ENCODE measurements at places on chromosomes 3 and 15.
A peak's percentile ranks its signal among the peaks of the same experiment; 100 is the strongest.

DNA sequence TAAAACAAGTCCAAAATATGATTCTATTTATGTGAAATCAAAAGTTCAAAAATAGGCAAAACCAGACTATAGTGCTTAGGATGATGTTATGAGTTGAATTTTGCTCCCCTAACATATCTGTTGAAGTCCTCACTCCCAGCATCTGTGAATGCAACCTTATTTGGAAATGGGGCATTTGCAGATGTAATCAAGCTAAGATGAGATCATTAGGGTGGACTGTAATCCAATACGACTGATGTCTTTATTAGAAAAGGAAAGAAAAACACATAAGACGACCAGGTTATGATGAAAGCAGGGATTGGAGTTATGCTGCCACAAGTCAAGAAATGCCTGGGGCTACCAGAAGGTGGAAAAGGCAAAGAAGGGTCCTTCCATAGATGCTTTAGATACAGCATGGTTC lies 110.5 kb upstream of the CCDC39 start:
- no peak for DNase-seq

- no peak for DNase-seq
Observed at GRCh38 chr3:148532326-148532725, 165.4 kb upstream of the AGTR1 start.

DNA sequence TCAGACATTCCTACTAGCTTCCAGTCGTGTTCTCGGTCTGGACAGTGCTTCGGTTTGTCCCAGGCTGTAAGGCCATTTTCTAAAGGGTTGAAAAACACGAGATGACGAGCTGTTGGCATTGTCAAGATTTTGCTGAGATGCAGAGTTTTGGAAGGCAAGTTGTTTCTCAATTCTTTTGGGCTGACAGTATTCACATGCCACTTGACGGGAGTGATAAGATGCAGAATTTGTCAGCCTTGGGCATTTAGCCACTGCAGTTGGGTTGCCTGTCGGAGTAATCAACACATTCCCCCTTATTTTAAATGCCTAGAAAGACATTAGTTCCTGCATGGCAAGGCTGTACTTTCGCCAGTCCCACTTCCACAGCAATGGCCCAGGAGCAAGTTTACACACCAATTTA lies 245.2 kb downstream of the NR1D2 start:
- no peak for DNase-seq

- no peak for DNase-seq
Observed at GRCh38 chr3:130654091-130654490, 92.5 kb downstream of the PIK3R4 start.

GRCh38 chr3:103705641-103706040 lies 1270.8 kb downstream of the ZPLD1 start:
- no peak for DNase-seq

DNA sequence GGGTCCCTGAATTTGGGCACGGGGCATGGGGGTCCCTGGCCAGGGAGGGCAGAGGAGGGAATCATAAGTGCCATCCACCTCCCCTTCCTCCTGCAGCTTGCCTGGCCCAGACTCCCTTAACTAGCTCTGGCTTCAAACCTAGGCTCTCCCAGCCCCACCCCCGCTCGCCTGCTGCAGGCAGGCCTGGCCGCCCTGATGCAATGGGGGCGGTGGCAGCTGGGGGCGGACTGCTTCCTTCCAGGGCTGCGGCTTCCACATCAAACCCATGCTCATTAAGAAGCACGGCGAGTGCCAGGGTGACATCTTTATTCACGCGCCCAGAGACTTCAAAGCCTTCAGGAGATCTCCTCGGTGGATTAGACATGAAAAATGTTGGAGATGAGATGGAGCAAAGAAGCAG lies 123.1 kb downstream of the TPRA1 start:
- no peak for DNase-seq

DNA sequence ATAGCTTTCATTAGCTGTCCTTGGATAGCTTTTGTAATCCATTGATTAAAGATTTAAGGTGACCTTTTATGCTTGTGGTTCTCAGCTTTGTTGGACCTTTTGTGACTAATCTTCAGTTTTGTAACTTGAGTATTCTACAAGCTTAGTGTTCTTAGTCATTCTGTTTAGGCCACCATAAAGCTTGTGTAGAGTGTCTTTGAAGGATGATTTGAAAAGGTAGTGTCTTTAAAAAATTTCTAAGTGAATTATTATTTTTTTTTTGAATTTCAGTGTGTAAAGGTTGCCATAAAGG lies 7.5 kb downstream of the MORF4L1 start:
- no peak for DNase-seq

DNA sequence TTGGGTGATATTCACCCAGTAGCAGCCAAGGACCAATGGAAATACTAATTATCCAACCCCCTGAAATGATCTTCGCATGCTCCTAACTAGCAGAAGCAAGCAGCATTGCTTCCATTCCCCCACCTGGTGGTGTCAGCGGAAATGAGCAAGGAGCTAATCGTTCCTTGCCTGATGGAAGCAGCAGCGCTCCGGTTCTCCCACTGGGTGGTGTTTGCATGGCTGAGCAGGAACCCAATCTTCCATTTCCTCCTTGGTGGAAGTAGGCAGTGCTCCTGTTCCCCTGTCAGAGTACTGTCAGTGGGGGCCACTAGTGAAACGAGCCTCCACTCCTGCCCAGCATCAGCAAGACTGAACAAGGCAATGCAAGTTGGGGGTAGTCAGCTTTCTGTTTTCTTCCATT lies 311.5 kb downstream of the CACNA2D3 start:
- no peak for DNase-seq

GRCh38 chr3:125310623-125311081 lies 64.5 kb downstream of the ZNF148 start:
- DNase-seq = no peak

DNA sequence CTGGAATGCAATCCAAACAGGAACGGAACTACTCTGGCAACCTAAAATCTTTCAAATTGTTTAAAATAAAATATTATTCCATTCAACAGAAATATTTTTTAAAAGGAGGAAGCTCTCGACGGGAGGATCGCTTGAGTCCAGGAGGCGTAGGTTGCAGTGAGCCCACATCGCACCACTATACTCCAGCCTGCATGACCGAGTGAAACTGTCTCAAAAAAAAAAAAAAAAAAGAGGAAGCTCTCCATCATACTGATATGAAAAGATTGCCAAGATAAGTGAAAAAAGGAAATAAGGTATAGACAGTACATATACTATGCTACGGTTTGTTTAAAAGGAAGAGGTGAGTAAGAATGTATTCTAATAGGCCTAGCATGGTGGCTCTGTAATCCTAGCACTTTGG lies 3.6 kb downstream of the RAD18 start:
- DNase-seq = no peak

DNA sequence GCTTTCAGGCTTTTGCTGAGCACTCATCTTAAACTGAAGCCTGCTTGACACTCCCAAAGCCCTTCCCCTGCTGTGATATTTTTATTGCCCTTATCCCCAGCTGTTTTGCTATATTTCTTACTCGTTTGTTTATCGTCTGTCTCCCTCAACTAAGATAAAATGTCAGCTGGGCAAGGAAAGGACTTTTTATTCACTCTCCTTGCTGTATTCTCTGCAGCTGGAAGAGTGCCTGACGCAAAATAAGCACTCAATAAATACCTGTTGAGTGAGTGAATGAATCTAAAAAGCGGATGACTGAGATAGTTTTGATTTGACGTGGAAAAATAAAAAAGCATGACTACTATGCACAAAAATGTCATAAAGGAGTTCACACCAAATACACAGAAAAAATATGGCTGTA lies 84.8 kb upstream of the POMGNT2 start:
- peak; percentile 15 for DNase-seq

GRCh38 chr3:128623762-128624176 lies 26.8 kb downstream of the RPN1 start:
- no peak for DNase-seq

- DNase-seq = no peak
Observed at GRCh38 chr3:30779686-30780287, 114.7 kb downstream of the GADL1 start.

GRCh38 chr3:58464866-58465265 lies 27.0 kb upstream of the KCTD6 start:
- DNase-seq = no peak

GRCh38 chr15:95288626-95289025 lies 1041.9 kb upstream of the NR2F2 start:
- DNase-seq = no peak

GRCh38 chr15:57924598-57924997 lies 140.9 kb downstream of the ALDH1A2 start:
- no peak for DNase-seq

DNA sequence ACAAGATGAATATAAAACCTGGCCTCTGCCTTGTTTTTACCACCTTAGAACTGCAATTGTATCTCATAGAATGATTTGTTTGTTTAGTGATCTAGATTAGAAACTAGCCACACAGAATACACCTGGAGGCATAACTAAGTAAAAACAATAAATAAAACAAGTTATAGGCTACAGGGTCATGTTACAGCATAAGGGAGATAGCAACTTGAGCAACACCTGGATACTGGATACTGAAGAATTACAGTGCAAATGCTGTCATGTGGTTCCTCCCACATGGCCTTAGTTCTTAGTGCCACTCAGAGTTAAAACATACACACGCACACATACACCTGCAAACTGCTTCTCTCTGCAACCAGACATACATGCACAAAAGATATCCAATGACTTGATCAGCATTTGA lies 563.4 kb upstream of the DPPA4 start:
- DNase-seq = no peak

- no peak for DNase-seq
Observed at GRCh38 chr3:54211097-54211496, 88.7 kb downstream of the CACNA2D3 start.

- DNase-seq = no peak
Observed at GRCh38 chr15:99348412-99348811, 97.1 kb downstream of the LRRC28 start.

GRCh38 chr3:162632672-162633071 lies 1136.1 kb downstream of the OTOL1 start:
- no peak for DNase-seq

- no peak for DNase-seq
Observed at GRCh38 chr3:148681080-148681479, 16.6 kb upstream of the AGTR1 start.

GRCh38 chr3:186251948-186252619 lies 110.0 kb downstream of the DGKG start:
- DNase-seq = no peak

DNA sequence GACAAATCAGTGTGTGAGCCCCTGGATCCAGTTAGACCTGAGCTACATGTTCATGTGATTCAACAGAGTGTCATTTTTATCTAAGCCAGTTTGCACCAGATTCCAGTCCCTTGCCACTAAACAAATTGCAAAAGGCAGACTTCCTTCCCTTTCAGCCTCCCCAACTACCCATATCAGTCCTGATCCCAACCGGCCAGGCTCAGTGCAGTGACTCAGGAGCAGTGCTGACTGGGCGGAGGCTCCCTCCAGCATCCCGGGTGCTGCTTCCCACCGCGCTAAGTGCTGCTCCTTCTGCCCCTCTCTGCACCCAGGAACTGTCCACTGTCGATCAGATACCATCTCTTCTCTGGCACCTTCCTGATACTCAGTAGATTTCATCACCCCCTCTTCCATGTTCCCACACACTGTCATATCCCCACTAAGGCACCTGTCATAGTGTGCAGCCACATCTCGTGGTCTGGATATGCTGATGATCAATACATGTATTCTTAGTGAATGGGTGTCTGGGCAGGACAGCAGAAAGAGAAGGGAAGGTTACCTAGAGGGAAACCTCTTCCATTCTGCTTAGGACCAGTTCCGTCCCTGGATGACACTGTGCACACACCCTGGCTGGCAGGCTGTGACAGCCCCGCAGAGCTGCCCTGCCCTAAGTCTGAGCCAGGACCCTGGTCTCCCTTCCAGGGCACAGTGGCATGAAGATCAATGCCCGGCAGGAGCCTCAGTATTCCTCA lies 108.8 kb upstream of the RAD18 start:
- no peak for DNase-seq

DNA sequence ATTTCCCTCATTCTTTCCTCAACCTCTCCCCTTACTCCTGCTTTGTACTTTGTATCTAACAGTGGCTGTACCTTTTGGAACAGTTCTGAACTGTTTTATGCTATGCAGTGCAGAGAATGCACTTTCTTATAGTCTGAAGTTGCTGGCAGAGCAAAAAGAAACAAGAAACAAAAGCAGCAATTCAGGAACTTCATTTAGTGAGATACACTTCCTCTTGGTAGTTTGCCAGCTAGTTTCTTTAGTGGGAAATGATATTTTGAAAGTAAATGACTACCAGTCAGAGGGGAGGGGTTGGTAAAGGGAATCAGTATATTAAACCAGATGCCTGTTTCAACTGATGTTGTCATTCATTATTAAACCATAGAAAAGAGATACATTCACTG lies 55.0 kb upstream of the CHD2 start:
- no peak for DNase-seq

DNA sequence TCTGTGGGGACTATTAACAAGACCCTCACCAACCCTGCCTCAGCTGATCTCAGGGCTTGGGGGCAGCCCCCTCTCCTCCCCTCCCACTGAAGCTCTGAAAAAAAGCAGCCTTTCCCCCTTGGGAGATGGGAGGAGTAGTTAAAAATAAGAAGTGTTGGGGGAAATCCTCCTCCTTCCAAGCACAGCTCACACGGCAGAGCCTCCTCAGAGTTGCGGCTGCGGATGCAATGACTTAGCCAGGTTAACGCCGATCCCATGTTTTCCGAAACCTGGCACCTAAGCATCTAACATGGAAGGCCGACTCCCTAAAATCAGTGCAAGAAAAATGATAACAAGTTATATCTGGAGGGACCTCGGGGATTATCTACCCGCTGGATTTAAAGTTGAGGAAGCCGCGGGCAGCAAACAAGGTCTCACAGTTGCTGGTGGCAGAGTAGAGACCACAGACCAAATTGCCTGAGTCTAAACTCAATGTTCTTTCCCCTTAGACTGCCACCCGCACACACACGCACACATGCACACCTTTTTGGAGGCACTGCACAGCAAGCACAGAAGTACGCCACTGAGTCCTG lies 1.1 kb upstream of the TPM1 start:
- no peak for DNase-seq

- DNase-seq = no peak
Observed at GRCh38 chr3:45964139-45964538, 20.9 kb downstream of the CXCR6 start.

- no peak for DNase-seq
Observed at GRCh38 chr3:123733805-123734526, 149.1 kb upstream of the HACD2 start.
